Thoracic aorta (tissue), 2 donors: ENCODE measurements at places on chromosomes 1 and 21. TPM values are rescaled to one million over a fixed set of nuclear protein-coding genes. Genes with fewer than 3 reads are reported as not detected.

DNA sequence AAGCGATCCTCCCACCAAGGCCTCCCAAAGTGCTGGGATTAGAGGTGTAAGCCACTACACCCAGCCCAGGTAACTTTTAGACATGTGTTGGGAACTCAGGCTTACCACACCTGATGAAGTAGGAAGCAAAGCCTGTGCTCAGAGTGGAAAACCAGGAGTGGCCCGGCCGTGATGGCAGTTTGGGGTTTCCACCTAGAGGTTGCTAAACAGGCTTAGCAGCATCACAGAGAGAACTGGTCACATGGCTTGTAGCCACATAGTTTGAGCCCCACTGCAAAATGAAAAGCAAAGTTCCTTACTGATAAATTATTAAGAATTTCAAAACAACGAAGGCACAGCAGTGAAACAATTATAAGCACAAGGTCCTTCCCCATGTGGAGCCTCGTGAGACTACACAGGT is 142.6 kb upstream of the CXADR start:
- no peak for DNase-seq

- DNase-seq = peak; percentile 67
Observed at GRCh38 chr1:32920833-32921232, 19.6 kb upstream of the TMEM54 start.

GRCh38 chr1:82366689-82367088 is 566.0 kb downstream of the ADGRL2 start:
- no peak for DNase-seq

DNA sequence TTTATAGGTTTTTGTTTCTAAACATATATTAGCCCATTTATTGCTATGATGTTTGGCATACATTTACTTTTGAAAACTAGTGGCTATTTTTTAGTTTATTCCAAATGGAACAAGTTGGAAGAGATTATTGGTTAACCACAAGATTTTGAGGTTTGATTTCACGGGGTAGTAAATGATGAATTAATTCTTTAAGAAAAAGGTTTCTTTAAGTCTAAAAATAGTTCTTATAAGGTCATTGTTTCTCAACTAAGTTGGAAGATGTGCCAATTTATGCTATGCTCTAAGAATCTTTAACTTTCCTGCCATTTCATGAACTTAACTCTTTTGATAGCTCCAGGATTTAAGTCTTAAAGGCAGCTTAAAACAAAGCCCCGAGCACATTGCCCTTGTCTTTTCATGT is 183.8 kb downstream of the LMO4 start:
- DNase-seq = no peak

GRCh38 chr1:229107304-229107815 is 163.6 kb upstream of the RAB4A start:
- DNase-seq = no peak

DNA sequence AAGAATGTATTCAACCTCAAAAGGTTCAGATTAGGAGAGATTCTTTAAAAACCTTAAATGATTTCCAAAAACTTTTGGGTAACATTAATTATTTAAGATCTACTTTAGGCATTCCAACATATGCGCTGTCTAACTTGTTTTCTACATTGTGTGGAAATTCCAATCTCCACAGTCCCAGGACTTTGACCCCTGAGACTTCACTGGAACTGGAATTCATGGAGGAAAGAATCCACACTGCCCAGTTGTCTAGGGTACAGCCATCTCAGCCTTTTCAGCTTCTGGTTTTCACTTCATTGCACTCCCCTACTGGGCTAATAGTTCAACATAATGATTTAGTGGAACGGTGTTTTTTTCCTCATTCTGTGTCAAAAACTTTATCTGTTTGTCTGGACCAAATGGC is 161.5 kb downstream of the IER5 start:
- DNase-seq = no peak

DNA sequence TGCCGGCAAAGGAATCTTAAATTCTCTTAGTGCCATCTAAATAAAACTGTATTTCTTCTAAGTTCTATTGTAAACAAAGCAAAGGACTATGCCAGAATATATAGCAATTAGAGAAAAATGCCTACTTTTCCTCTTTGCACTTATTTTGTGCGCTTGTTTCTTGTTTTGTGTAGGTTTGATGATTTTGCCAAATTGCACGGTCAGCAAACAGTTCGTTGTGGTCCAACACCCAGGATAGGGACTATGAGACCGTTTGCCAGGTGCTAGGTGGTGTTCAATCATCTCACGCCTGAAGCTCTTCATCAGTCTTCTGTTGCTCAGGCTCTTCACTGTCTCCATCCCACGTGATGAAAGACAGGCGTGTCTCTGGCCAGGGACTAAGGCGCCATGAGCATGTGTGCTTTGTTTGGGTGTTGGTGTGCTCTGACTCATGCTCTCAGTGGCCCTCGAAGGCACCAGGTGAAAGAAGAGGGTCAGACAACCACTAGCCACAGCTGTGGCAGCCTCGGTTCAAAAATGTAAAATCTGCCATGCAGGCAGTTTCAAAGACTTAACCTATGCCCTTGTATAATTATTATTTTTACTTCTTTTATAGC is 36.9 kb upstream of the KCNE1 start:
- DNase-seq = no peak

DNA sequence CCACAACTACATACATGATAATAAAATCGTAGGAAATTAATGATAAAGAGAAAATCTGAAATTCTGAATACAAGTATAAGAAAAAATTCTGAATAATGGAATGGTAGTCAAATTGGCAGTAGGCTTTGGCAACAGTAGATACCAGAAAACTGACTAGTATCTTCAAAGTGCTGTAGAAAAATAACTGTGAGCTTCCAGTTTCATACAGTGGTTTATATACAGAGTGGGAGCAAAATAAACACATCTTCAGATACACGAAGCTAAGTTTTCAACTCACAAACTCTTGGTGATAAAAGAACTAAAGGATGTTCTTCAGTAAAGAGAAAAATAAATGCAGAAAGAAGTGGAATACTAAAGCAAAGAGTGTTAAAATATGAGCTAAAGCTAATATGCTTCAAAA is 173.4 kb downstream of the PPP1R12B start:
- no peak for DNase-seq

FHAD1 gene
- 4.4 TPM for total RNA-seq

NEK2 gene
- total RNA-seq = 0.35 TPM

NBPF4 gene
- total RNA-seq = not detected
